CD4-positive, alpha-beta memory T cell (primary cell): ENCODE measurements at places on chromosomes 12 and 14. TPM values are rescaled to one million over a fixed set of nuclear protein-coding genes. Genes with fewer than 3 reads are reported as not detected.

- H3K4me1 ChIP-seq, result no peaks in the 10 kb centered on the region
- H3K27ac ChIP-seq, result no peak overlapping the region
- no peaks in the 10 kb centered on the region for H3K36me3 ChIP-seq
- H3K27me3 ChIP-seq, result no peaks in the 10 kb centered on the region
Measured at GRCh38 chr12:40327535-40327934, 102.7 kb downstream of the LRRK2 start.

DNA sequence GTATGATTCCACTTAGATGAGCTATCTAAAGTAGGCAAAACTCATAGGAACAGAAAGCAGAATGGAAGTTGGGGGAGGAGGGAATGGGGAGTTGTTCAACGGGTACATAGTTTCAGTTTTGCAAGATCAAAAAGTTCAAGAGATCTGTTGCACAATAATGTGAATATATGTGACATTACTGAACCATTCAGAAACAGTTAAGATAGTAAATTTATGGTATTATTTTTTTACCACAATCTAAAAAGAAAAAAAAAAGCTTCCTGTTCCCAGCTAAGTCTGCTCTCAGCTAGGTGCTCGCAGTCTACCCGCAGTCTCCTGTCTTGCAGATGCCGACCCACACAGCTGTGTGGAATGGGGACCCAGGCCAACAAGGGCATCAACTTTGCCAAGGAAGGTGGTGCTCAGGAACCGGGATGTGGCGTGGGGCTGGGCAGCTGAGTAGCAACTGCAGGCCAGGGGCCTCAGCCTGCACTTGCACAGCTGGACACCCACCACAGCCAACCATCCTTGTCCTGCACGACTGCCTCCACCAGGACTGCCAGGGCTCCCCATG, 15.3 kb upstream of the ANO6 start:
- H3K4me1 ChIP-seq, result peaks cover 32% of the 10 kb centered on the region
- no peak for DNase-seq
- H3K36me3 ChIP-seq, result no peaks in the 10 kb centered on the region
- no peaks in the 10 kb centered on the region for H3K27me3 ChIP-seq

GRCh38 chr12:116266631-116267349, 10.7 kb downstream of the MED13L start:
- peaks cover 82% of the 10 kb centered on the region for H3K4me1 ChIP-seq
- H3K27me3 ChIP-seq, result no peaks in the 10 kb centered on the region
- no peak overlapping the region for H3K4me3 ChIP-seq

GRCh38 chr12:118187751-118188435, 52.0 kb downstream of the PEBP1 start:
- no peaks in the 10 kb centered on the region for H3K36me3 ChIP-seq
- H3K27ac ChIP-seq, result no peak overlapping the region
- H3K4me3 ChIP-seq, result no peak overlapping the region
- no peak for DNase-seq
- H3K4me1 ChIP-seq, result no peaks in the 10 kb centered on the region

DNA sequence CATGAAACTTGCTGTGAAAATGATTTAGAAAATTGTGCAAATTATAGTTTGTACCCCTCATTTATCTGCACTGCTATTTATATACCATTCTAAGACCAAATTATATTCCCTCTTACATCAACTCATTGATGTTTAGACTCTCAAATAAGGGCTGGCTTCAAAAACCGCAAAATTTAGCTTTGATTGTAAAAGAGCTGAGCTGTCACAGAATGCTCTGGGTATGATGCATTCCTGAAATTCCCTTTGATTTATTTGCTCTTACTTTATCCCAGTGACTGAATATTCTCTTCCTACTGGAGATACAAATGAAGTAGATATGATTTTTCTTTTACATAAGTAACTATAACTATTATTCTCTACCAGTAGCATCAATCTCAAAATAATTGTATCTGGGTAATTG, 78.0 kb upstream of the TMTC2 start:
- no peaks in the 10 kb centered on the region for H3K4me1 ChIP-seq
- DNase-seq, result no peak
- no peak overlapping the region for H3K27ac ChIP-seq
- no peaks in the 10 kb centered on the region for H3K36me3 ChIP-seq
- H3K4me3 ChIP-seq, result no peak overlapping the region

GRCh38 chr12:65962036-65962430, 137.8 kb downstream of the HMGA2 start:
- no peaks in the 10 kb centered on the region for H3K36me3 ChIP-seq
- H3K27ac ChIP-seq, result no peak overlapping the region
- no peaks in the 10 kb centered on the region for H3K27me3 ChIP-seq
- no peak for DNase-seq
- H3K4me1 ChIP-seq, result no peaks in the 10 kb centered on the region

DNA sequence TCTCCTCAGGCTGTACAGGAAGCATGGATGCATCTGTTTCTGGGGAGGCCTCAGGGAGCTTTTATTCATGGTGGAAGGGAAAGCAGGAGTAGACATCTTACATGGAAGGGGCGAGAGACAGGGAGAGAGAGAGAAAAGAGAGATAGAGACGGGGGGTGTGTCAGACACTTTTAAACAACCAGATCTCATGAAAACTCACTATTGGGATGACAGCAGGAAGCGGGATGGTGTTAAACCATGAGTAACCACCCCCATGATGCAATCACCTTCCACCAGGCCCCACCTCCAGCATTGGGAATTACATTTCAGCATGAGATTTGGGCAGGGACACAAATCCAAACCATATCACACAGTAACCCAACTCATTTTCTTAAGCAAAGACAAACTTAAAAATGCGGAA, 110.0 kb upstream of the EEA1 start:
- H3K27ac ChIP-seq, result no peak overlapping the region
- no peak overlapping the region for H3K4me3 ChIP-seq
- DNase-seq, result no peak
- no peaks in the 10 kb centered on the region for H3K4me1 ChIP-seq

DNA sequence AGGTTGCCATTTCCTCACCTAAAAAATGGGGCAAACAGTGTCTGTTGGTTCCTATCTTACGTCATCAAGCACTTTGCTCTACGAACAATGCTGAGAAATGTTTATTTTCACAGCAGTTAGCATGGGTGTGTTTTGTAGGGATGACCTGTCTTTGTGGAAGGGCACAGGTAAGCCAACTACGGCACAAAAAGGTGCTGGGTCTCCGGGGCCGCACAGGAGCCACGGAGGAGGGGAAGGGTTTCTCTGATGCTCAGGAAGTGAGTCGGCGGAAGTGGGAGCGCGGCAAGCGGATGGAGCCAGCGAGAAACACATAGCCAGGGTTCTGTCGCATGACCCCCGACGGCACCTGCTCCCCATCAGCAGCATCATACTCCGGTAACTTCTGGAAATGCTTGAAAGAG, 65.6 kb upstream of the TCL1B start:
- H3K36me3 ChIP-seq, result no peaks in the 10 kb centered on the region
- no peaks in the 10 kb centered on the region for H3K4me1 ChIP-seq
- H3K27me3 ChIP-seq, result no peaks in the 10 kb centered on the region
- H3K27ac ChIP-seq, result no peak overlapping the region

- no peak overlapping the region for H3K4me3 ChIP-seq
- H3K36me3 ChIP-seq, result no peaks in the 10 kb centered on the region
- no peaks in the 10 kb centered on the region for H3K4me1 ChIP-seq
Measured at GRCh38 chr12:131221957-131222328, 268.2 kb downstream of the ADGRD1 start.

- no peaks in the 10 kb centered on the region for H3K27me3 ChIP-seq
- DNase-seq, result no peak
- H3K27ac ChIP-seq, result no peak overlapping the region
- no peak overlapping the region for H3K4me3 ChIP-seq
- no peaks in the 10 kb centered on the region for H3K4me1 ChIP-seq
- no peaks in the 10 kb centered on the region for H3K36me3 ChIP-seq
Measured at GRCh38 chr12:119809023-119809422, 68.1 kb downstream of the CIT start.

GLIPR1L2 gene
- 0.47 TPM for total RNA-seq

KCNMB4 gene
- total RNA-seq, result 0.67 TPM

CDKL1 gene
- 6.5 TPM for total RNA-seq

LPAR5 gene
- total RNA-seq, result 10.2 TPM
